ENCODE measurements at places on chromosomes 3 and 15.

DNA sequence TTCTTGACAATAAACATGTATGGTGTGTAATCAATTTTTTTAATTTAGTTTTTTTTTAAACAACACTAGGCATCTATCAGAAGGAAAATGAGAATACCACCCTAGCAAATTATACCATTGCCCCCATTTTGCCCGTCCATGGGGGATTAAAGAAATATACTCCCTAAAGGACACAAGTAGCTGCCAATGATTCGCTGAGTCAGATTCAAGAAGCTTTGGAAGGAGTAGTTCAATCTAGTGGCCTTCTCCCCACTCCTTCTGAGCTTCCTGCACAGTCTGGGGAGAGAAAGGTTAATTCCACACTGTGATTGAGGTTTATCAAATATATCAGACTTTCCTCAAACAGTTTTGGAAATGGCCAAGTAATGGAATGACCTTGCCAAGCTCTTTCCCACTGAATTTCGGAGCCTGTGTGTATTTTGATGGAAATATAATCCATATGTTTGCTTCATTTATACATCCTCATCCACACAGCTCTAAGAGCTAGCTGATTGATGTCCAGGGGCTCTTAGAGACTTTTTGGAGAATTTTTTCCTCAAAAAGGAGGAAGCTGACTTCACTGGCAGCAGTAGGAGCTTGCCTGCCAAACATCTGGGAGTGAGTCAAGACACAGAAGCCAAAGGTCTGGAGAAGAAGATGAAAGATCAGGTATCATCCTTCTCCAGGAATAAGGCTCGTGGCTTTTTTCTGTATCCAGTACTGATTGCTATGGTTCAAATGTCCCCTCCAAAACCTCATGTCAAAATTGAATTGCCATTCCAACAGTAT is 478.5 kb upstream of the PROK2 start:
- no peaks in the 10 kb centered on the region for H3K36me3 ChIP-seq
- H3K4me3 ChIP-seq = no peak overlapping the region
- peaks cover 10% of the 10 kb centered on the region for H3K4me1 ChIP-seq
- peaks cover 27% of the 10 kb centered on the region for H3K27me3 ChIP-seq
- H3K27ac ChIP-seq = no peak overlapping the region

- DNase-seq = peak; percentile 49
- peak overlapping the region; percentile 21 for H3K4me3 ChIP-seq
- peak overlapping the region; percentile 74 for H3K27ac ChIP-seq
These were observed 43.3 kb downstream of the TGFBR2 start for GRCh38 chr3:30649572-30650318.

- H3K27me3 ChIP-seq = peaks cover 4% of the 10 kb centered on the region
- DNase-seq = no peak
- peaks cover 5% of the 10 kb centered on the region for H3K4me1 ChIP-seq
- H3K36me3 ChIP-seq = no peaks in the 10 kb centered on the region
These were observed 39.9 kb downstream of the PLCH1 start for GRCh38 chr3:155704771-155705559.

DNA sequence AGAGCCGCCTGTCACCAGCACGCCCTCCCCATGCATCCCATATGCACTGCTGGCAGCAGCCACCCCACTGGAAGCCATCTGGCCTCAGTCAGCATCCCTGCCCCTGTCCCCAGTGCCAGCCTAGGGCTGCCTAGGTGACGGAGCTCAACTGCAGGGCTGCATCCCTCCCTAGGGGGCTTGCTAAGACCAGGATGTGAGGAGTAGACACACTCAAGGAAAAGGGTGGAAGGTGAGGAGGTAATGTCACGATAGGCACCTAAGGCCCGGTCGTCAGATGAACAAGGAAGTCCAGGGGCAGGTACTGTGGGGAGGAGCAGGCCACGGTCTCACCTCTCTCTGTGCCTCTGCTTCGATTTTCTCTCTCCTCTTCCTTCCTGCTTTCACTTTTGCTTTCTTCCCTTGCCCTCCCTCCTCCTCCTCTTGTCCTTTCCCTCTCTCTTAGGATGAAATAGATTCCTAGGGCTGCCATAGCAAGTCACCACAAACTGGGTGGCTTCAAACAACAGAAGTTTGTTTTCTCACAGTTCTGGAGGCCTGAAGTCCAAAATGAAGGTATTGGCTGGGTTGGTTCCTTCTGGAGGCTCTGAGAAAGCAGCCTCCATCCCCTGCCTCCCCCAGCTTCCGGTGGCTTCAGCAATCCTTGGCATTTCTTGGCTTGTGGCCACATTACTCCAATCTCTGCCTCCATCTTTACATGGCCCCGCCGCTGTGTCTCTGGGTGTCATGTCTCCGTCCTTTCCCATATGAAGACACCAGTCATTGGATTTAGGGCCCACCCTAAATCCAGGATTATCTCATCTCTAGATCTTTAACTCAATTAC is 298.3 kb downstream of the SHQ1 start:
- H3K36me3 ChIP-seq = no peaks in the 10 kb centered on the region
- H3K27ac ChIP-seq = no peak overlapping the region
- H3K27me3 ChIP-seq = peaks cover 23% of the 10 kb centered on the region
- DNase-seq = no peak
- H3K4me3 ChIP-seq = peak overlapping the region; percentile 60
- H3K4me1 ChIP-seq = peaks cover 7% of the 10 kb centered on the region
